ENCODE measurements at places on chromosomes 7 and 10.

GRCh38 chr10:43861966-43862751 lies 213.5 kb upstream of the ZNF32 start:
- no peak for DNase-seq

DNA sequence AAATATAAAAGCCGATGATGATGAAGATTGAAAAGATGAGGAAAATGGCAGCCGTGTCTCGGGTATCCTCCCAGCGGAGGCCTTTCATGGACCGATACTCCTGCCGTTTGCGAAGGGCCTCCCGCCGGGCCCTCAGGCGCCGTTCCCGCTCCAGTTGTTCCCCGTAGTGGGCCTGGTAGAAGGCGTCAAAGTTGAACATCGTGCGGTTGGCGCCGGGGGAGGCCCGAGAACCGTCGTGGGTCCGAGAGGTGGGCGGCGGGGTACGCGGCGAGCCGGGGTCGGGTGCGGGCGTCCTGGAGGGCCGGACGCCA lies 553 bp downstream of the DNAJC30 start:
- no peak for DNase-seq

- DNase-seq = no peak
Measured at GRCh38 chr7:90053094-90053493, 101.2 kb upstream of the STEAP1 start.

GRCh38 chr10:118003126-118003525 lies 43.6 kb downstream of the RAB11FIP2 start:
- no peak for DNase-seq

DNA sequence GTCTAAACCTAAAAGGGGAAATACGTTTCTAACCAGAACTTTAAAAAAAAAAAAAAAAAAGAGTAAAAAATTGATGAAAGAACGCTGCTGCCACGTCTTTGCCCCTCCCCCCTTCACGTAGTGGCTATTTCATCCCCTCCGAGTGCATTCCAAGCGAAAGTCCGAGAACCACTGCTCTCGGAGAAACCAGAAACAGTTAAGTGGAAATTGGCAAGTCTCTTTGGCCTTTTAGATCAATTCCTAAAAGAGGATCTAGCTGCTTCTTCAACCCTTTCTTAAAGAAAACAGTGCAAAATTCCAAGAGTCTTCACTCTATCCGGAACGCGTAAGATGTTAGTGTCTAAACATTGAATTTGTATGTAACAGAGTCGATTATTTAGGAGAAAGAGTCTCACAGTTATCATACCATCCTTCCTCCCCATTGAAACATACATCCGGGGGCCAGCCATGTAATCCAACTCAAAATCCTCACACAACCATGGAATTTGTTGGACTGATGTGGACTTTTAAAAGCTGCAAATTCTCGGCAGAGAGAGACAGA lies 1.1 kb downstream of the P4HA1 start:
- no peak for DNase-seq

- no peak for DNase-seq
Measured at GRCh38 chr10:59968705-59969104, 62.3 kb upstream of the CCDC6 start.

DNA sequence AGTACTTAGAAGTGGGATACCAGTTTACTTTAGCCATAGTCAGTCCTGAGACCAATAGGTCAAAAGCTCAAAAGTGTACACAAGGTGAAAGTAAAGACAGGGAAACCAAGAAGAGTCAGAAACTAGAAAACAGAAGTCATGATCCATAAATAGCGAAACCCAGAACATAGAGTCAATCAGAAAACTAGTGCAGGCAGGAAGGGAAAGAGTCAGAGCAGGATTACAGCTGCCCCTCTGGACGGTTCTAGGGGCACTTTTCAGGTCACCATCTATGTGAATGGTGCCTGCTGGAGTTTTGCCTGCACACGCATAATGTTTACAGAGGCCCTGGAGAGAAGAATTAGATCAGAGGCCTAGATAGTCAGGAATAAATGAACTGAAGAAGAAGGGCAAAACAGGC lies 22.4 kb upstream of the DMTF1 start:
- no peak for DNase-seq

GRCh38 chr7:15326044-15326644 lies 235.7 kb downstream of the AGMO start:
- DNase-seq = peak; percentile 54

GRCh38 chr10:105258674-105259065 lies 617.6 kb downstream of the SORCS3 start:
- no peak for DNase-seq

GRCh38 chr7:102191556-102192379 lies 94.9 kb upstream of the SH2B2 start:
- no peak for DNase-seq

GRCh38 chr10:23780331-23780730 lies 341.5 kb downstream of the OTUD1 start:
- DNase-seq = no peak

DNA sequence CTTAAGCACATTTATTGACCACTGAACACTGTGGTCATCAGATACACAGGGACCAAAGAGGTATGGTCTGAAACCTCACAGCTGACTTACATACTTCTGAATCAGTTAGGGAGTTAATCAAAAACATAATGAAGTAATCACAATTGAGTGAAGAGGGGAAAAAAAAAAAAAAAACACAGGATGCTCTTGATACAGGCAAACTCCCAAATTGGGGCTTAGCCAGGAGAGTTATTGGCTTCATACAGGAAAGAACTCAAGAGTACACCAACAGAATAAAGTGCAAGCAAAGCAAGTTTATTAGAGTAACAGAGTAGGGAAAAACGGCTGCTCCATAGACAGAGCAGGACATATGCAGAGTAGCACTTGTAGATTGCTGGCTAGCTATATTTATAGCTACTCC lies 917.0 kb downstream of the CNTNAP2 start:
- DNase-seq = peak; percentile 12

GRCh38 chr7:73768641-73769480 lies 1.2 kb downstream of the CLDN3 start:
- peak; percentile 14 for DNase-seq

- no peak for DNase-seq
Measured at GRCh38 chr7:17696422-17696821, 243.9 kb downstream of the SNX13 start.

DNA sequence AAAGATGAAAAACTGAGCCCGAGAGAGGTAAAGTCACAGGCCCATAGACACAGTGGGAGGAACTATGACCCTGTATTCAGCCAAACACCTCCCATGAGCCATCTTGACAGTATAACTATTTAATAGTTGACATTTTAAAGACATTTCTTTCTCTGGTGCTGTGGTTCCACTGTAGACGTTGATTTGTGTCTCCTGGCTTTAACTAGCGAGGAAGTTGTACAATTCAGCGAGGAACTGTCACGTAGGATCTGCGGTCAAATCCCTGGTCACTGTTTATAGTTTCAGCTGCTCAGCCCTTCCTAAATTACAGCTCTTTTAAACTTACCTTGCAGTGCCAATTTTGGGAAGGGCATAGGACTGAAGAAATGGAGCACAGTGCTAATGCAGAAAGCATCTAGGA lies 7.1 kb upstream of the CELF2 start:
- no peak for DNase-seq

DNA sequence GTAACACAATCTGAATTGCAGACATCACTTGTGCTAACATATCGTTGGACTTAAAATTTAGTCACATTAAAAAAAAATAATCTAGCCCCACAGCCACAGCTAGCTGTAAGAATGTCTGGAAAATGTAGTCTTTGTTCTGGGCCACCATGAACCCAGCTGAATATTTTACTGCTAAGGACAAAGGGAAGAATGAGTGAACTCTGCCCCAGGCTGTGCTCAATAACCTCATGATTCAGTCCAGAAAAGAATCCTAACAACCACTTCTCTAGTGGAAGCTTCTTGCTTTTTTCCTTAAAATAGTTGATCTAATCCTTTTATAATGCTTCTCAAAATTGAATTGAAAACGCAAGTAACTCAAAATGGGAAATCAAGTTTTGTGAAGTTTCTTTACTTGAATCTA lies 25.6 kb upstream of the SOSTDC1 start:
- no peak for DNase-seq

GRCh38 chr7:120394595-120394994 lies 121.6 kb downstream of the KCND2 start:
- no peak for DNase-seq

DNA sequence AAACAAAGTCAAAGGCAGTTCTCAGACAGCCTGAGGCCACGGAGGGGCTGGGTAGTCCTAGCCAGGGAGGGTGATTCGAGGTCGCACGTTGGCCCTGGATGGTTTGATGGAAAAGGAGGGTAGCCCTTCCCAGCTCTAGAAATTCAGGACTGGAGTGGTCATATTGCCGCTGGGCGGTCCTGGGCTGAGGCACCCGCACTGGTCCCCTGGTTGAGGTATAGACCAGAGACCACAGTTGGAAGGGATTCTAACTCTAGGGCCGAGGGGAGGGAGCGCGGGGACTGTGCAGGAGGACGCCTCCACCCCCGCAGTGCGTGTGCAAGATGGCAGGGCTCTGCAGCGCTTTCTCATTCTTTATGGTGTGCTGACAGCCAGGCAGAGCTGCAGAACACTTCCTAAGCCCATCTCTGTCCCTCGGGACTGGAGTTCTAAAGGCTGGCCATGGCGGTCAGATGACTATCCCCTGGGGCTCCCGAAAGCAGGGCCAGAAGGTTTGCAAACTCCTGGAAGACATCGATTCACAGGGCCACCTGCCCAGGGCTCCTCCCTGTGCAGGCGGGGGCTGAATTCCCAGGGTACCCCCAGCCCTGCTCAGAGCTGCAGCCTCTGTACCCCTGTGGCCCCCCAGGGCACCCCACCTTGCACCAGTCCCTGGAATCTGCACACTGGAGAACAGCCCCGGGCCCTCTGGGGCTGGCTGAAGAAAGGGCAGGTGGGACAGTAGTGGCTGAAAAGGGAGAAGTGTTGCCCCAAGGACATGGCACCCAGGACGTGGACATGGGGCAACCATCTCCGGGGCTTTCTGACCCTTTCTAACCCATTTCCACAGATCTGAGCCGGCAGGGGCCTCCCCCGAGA lies 51.0 kb upstream of the ELN start:
- no peak for DNase-seq

DNA sequence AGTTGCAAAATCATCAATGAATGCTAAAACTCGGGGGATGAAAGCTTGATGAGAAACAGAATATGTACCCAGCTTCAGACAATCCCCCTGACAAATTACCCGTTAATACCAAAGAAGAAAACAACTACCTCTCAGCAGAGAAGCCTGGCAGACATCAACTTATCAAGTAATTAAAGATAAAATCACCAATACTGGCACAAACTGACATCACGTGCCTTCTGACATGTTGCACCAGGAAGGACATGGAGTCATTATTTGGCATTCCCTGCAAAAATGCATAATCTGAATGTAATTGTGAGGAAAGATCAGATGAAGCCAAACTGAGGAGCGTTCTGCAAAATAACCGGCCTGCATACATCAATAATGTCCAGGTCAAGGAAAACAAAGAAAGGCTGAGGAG lies 7.7 kb downstream of the SLIT1 start:
- no peak for DNase-seq

GRCh38 chr10:8360814-8361509 lies 306.5 kb downstream of the GATA3 start:
- no peak for DNase-seq

DNA sequence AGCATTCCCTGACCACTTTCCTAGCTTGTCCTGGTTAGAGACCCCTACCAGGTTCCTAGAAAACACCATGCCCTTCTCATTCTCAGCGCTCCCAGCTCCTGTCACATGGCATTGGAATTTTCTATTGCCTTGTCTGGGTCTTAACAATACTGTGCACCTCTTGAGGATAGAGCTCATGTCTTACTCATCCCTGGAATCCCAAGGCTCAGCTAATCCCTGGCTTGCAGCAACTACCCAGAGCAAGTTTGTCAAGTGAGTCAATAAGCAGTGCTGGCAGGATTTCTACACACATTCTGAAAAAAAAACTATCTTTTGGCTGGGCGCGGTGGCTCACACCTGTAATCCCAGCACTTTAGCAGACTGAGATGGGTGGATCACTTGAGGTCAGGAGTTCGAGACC lies 11.7 kb upstream of the PRDX3 start:
- DNase-seq = no peak

DNA sequence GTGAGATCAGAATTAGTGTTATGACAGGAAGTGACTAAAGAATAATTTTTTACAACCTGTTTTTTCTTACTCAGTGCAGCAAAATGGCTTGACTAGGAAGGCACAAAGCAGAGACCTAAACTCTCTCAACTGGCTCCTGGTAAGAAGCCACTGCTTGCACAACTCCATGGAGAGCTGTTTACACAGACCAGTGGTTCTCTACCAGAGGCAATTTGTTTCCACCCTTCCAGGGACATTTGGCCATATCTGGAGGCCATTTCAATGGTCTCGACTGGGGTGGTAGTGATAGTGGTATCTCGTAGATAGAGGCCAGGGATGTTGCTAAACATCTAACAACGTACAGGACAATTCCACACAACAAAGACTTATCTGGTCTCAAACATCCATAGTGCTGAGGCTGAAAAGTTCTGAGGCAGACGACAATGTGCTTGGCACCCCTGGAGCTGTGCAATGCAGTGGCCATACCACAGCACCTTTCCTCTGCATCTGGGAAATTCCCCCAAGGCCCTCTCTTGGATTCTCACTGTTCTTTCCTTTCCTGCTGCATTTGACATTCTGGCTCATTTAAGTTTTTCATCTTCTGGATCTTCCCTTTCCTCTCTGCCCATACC lies 105.4 kb upstream of the LAMB4 start:
- no peak for DNase-seq

DNA sequence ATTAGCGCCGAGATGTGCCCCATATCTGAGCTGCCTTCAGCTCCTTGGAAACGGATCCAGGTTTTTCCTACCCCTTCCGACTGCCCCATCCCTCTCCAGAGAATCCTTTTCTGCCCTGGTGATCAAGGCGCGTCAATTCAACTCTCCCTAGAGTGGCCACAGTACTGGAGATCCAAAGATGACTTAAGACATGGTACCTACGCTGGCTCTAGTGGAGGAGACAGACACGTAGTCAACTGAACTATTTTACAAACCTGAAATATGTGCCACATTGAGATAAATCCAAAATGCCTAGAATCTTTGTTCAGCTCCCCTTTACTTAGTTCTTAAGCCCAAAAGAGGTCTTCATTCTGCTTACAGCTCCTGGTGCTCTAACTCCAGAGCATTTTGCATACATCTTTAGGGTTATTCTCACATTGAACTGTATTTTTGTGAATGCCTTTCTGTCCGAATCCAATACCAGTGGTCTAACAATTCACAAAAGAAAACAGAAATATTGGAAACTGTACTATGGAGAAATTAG lies 444 bp upstream of the TNPO3 start:
- no peak for DNase-seq

DNA sequence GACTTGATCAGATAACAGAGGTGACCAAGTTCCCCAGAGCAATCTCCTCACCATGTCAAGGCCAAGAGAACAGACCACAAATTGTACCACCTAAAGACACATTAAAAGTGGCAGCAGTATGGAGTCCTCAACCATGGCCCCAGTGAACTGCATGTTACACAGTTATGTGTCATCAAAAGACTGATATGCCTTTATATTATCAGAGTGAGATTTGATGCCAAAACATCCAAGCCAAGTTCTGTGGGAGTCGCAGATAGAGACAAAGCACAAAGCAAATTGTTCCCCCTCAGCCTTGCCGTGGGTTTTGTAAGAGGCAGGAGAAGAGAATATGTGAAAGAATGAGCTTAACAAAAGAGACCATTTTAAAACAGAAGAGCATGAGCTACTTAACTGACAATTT lies 39.2 kb upstream of the TES start:
- no peak for DNase-seq

Data from DMS153 (cell line).